ENCODE measurements at places on chromosomes 4 and X.
A peak's percentile ranks its signal among the peaks of the same experiment; 100 is the strongest.

DNA sequence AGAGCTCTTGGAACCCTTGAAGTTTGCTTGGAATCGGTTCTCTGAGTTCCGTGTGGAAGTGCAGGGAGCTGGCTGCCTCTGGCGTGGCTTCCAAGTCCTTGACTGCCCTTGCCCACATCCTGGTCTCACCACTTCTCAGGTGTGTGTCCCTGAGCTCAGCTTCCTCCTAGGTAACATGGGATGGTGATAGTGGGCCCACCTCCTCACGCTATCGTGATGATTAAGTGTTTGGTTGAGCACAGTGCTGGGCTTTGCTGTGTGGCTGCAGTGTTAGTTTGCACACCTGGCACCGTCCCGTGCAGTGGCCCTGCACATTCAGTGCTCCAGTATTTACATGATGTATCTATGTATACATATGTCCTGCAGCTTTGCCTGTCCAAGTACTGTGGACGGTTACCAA, 81.5 kb downstream of the CLDN34 start:
- DNase-seq, result no peak

DNA sequence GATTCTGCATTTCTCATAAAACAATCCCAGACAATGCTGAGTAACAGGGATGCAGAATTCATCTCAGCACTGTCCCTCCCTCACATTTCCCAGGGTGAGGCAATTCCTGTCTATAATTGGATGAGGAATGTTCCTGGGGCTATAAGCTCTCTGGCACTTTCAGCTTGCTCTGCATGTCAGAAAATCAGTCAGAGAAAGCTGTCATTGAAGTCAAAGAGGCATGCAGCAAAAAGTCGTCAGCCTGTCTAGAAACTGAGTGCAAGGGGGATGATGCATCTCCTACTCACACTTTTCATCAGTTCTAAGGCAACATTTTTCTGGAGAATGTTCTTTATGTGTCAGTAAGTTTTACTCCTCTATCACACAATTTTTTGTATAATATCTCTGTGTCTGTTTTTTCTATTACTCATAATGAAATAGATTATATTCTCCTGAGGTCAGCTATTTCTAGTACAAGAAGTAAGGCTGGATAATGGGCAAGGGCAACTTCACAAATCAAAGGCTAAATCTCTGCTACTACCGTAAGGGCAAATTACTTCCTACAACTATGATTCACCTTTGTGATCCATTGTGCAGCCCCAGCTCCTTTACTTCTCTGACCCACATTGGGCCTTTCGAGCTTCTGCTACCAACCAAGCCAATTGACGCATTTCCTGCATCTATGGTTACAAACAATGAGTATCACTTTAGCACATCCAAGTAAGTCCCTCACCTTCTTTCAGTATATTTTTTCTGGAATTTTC, 56.0 kb downstream of the TASL start:
- no peak for DNase-seq

- no peak for DNase-seq
Measured at GRCh38 chrX:1051421-1051820, 161.0 kb downstream of the CRLF2 start.

GRCh38 chrX:69222103-69223090, 57.1 kb upstream of the PJA1 start:
- peak; percentile 18 for DNase-seq

DNA sequence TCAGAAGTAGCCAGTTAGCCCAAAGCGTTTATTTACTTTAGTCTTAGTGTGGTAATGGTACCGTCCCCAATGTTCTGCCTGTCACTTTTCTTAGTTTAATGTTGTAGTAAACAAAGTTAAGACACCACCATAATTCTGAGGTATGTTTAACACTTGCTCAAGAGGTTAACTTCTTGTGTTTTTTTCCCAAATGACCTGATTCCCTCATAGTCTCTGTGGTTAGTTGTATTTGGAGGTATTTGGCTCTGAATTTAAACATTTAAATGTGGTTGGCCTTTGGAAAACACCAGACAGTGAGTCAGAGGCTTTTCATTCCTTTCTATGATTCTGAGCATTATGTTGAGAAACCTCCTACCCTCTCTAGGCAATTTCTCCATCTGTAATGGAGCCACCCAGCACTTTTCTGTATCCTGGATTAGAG, 47.9 kb downstream of the CXCL1 start:
- DNase-seq, result no peak
